ENCODE measurements at places on chromosomes 1 and 21.

DNA sequence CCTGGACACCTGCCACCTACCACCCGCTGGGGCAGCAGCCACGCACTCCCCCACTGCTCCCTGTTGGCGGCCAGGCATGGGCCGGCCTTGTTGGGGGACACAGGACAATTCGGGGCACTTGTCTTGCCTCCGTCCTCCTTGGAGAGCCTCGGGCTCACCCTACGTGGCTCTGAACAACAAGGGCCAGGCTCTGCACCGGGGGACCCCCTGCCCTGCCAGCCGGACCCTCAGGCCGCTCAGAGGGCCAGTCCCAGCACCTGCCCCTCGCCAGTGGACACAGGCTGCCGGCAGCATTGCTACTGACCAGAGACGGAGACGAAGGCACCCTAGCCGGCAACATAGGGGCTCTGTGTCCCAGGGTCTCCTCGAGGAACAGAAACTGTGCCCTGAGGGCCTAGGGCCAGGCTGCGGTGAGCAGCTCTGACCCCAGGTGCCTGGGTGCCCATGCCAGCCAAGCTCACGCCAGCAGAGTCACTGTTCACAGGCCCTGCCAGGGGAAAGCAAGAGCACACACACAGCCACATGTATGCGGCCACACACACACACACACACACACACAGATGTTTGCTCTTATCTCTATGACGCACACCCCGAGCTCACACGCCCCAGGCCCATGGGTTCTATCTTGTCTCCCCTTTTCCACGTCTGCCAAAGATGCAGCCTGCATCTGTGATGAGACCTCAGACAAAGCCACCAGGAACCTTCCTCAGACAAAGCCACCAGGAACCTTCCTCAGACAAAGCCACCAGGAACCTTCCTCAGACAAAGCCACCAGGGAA is 45.9 kb downstream of the MORN1 start:
- no peak for DNase-seq

DNA sequence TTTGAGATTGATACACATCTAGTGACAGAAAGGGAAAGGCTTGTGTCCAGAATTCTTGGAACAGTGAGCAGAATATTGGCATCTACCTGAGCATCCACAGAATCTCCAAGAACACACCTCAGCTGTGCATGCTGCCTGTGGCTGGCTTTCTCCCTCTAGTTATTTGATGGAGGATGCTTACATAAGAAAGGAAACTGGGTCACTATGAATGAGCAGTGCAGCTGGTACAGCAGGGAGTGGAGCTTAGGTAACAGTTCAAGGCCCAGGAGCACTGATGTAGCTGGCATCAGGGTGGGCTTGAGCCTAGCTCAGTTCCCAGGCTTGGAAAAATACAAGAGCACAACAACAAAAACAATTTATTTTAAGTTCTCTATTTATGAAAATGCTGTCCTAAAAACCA is 26.3 kb downstream of the RGS8 start:
- no peak for DNase-seq

DNA sequence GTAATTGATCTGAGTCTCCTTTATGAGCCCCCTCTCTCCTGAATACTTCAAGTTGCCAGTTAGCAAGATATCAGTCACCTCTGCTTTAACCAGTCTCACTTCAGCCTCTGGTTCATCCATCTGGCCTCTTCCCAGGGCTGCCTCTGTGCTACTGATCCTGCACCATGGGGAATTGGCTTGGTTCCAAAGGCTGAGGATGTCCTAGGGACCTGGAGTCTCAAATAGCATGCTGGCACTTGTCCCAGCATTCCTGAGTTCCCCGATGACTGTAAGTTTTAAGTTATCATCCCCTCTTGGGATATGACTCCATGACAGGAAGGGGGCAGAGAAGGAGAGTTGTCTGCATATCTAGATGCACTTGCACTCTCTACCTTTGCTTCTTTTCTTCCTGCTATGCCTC is 252.0 kb downstream of the PTBP2 start:
- no peak for DNase-seq

GRCh38 chr1:184283999-184284398 is 102.8 kb upstream of the C1orf21 start:
- DNase-seq, result no peak

DNA sequence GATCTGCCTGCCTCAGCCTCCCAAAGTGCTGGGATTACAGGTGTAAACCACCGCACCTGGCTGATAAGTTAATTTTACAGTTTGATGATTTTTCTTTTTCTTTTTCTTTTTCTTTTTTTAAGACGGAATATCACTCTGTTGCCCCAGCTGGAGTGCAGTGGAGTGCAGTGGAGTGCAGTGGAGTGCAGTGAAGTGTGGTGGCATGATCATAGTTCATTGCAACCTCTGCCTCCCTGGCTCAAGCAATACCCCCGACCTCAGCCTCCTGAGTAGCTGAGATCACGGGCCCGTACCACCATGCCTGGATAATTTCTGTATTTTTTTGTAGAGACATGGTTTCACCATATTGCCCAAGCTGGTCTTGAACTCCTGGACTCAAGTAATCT is 84.4 kb upstream of the CXADR start:
- no peak for DNase-seq

GRCh38 chr1:62386351-62387121 is 50.3 kb upstream of the USP1 start:
- no peak for DNase-seq

GRCh38 chr1:116916002-116916401 is 6.3 kb downstream of the PTGFRN start:
- DNase-seq, result no peak

GRCh38 chr1:204493145-204493983 is 1.2 kb downstream of the PIK3C2B start:
- no peak for DNase-seq

DNA sequence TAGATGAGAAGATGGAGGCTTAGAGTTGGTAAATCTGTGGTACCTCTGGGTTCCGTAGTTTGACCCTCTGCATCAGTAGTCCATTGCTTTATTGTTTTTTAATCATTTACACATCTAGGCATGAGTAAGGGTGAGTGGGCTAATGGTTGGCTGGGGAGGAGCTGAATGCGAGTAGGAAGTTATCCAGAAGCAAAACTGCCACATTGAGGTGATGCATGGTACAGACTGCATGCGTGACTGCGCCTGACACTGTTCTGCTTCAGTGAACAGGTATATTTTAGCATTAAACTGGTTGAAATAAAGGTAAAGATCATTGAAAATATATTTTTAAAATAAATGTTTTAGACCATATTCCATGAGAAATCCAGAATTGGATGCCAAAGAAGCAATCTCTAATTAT is 4.4 kb downstream of the DNAJC16 start:
- no peak for DNase-seq

GRCh38 chr1:204873714-204874113 is 3.1 kb downstream of the NFASC start:
- DNase-seq, result no peak

DNA sequence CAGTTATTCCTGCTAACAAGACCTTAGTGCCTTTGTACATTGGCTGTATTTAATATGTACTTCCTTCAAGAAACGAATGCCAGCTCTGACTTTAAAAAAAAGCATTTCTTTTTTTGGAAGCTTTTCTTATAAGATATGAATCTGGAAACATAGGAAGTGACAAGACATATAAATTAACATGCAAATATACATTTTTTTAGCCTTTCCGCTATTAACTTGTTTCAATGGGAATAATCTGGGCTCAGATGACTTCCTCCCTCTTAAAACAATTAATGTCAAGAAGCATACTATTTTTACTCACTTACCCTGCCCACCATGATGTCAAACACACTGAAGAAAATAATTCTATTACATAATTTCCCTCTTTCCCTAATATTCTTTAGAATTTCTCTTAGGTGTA is 1.4 kb downstream of the DENND1B start:
- no peak for DNase-seq

DNA sequence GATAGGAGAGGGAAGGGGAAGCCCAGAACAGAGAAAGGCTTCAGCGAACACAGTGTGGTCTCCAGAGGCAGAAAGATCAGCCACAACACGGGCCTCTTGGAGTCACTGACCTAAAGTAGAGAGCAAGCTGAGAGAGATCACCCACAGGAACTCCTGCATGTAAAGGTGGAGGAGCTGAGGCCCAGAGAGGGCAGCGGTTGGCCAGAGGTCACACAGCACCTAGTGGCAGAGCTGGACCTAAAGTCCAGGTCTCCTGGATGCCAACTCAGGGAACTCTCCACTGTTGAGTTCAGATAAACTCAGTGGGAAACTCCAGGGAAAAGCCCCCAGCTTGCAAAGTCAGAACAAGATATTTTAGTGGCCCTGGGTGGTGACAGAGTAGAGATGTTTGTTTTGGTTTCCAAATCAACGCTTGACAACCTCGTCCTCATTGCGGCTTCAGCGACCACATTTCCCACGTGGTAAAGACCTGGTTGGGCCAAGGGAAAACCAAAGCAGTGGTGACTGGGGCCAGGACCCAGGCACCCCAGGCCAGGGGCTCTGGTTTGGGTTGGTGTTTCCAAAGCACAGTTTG is 4.6 kb downstream of the IFFO2 start:
- no peak for DNase-seq

- DNase-seq, result no peak
These were observed at the start of gene CASP9 for GRCh38 chr1:15524021-15524282. Gene CASP9, minus strand, starts transcription at chr1:15524215. Its CDS starts 15 bp downstream, at chr1:15524200.

DNA sequence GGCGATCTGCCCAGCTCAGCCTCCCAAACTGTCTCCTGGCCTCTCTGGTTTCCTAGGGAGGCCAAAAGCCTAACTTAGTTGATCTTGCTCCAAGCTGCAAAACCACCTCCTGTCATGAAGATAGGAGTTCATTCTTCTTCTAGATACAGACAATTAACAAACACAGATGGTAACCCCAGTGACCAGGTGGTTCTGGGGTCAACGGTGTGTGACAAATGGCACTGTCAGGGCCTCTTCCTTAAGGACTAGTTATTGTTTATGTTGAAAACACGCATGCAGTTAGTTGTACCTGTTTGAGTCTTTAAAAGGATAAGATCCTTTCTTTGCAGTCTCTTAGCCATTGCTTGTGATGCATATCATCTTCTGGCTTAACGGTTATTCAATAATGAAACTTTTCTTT is 4.6 kb upstream of the UMODL1 start:
- no peak for DNase-seq

GRCh38 chr1:62321446-62321845 is 2.2 kb upstream of the KANK4 start:
- DNase-seq, result peak; percentile 39

- no peak for DNase-seq
These were observed 27.4 kb downstream of the MORC3 start for GRCh38 chr21:36347278-36347961.

- DNase-seq, result no peak
These were observed 12.3 kb downstream of the ATG4C start for GRCh38 chr1:62796221-62796620.

DNA sequence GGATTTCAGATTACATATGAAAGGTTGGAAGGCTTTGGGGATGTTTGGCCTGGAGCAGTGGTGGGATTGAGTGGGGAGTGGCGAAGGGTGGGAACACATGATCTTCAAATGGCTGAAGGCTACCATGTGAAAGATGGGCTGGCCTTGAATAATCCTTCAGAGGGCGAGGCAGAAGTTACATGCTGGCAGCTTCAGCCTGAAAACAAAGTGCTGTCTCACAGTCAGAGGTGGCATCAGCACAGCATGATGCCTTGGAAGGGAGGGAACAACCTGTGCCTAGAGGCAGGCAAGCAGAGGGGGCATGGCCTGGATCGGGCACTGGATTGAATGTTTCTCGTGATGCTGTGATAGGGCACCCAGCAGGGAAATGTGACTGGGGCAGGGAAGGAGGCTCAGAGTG is 130.8 kb downstream of the BEND5 start:
- no peak for DNase-seq

GRCh38 chr1:151108331-151108730 is 37.8 kb downstream of the GABPB2 start:
- DNase-seq, result no peak

DNA sequence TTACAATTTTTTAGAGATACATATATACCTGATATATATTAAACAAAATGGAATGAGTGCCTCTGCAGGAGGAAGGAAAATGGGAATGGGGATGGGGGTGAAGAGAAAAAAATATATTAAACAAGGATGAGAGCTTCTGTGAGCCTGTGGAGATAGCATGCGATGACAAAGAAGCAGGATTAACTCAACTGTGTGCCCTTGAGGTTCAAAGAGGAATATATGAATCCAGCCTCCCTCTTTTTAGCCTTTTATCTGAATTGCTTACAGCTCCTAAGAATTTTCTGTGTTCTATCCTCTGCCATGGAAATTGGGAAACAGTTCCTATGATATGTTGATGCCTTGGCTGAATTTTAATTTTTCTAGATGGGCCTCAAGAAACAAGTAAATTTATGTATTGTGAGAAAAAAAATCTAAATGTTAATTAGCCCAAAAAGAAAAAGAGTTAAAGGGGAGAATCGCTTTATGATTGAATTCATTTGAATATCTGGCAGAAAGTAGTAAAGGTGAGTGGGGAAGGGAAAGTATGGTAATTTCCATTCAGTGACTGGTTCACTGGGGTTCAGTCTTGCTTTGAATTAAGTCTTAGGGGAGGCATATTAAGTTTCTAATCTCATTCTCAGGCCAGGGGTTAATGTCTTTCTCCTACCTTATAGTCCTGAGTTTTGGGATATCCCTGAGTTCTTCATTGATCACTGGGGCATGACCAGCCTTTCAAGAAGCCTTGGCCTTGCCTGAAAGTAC is 106.3 kb upstream of the HMCN1 start:
- no peak for DNase-seq

- DNase-seq, result peak; percentile 3
These were observed 173.1 kb downstream of the LMO4 start for GRCh38 chr1:87501738-87502137.

DNA sequence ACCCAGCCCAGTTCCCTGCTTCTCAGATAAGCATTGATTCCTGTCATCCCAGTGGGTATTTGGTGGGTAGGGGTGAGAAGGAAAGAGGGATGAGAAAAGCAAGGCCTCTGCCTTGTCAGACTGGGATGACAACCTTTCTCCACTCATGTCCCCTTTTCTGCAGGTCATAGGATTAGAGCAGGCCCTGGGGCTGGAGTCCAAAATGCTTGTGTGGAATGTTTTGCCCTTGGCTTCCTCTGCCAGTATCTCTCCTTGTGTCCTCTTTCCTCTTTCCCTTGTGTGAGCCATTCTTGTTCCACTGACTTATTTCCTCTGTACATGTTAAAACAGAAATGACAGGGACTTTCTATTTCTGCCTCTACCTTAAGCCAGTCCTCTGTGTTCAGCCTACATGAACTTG is 4.1 kb downstream of the ATP2B4 start:
- DNase-seq, result no peak

DNA sequence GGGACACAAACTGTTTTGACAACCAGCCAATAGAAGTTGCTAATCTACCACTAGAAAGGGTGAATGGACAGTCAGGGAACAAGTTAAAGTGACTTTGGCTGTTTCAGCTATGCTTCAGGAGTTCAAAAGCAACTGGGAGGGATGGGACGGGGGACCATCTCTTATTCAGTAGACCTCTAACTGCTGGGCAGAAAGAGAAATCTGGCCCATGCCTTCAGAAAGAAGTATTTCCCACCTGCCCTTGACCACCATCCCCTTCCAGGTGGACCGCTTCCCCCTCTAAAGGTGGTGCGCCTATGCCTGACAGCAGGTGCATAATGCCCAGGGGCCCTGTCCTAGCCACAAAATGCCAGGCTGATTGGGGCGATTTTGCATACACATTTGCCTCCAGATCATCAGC is 5.2 kb downstream of the ITPKB start:
- no peak for DNase-seq
